Gastroesophageal sphincter (tissue), 4 donors: ENCODE measurements at places on chromosomes 1 and 21. TPM values are rescaled to one million over a fixed set of nuclear protein-coding genes. Genes with fewer than 3 reads are reported as not detected.

Gene OR10K1
- not detected for total RNA-seq

Gene MFSD2A
- 1.9 TPM for total RNA-seq

Gene BATF3
- total RNA-seq, result 3.9 TPM

Gene RPE65
- total RNA-seq, result not detected

Gene OR2L8
- total RNA-seq, result not detected

Gene CRYBG2
- 2.7 TPM for total RNA-seq

Gene LEFTY1
- total RNA-seq, result 0.35 TPM

Gene IGSF21
- 2.0 TPM for total RNA-seq

Gene GJA4
- total RNA-seq, result 21.9 TPM

Gene EIF4G3
- total RNA-seq, result 55.7 TPM

Gene CD1B
- total RNA-seq, result not detected

Gene CYP4A11
- total RNA-seq, result not detected

Gene TIPRL
- total RNA-seq, result 22.5 TPM

Gene UBQLN4
- total RNA-seq, result 29.6 TPM

Gene DIPK1A
- total RNA-seq, result 39.2 TPM

Gene SLC6A17
- 1.7 TPM for total RNA-seq

Gene ZBTB8A
- total RNA-seq, result 9.4 TPM

Gene DOP1B
- 12.0 TPM for total RNA-seq

Gene SYNC
- total RNA-seq, result 132 TPM

Gene CCDC185
- not detected for total RNA-seq

Gene CCT8
- 91.1 TPM for total RNA-seq

Gene HUNK
- total RNA-seq, result 0.47 TPM

Gene LYPLA2
- total RNA-seq, result 30.4 TPM

Gene OR2T29
- not detected for total RNA-seq

Gene CACNA1S
- total RNA-seq, result not detected

Gene METTL13
- 17.1 TPM for total RNA-seq

Gene AMIGO1
- total RNA-seq, result 7.7 TPM

Gene TFF2
- total RNA-seq, result not detected

Gene KCND3
- total RNA-seq, result 58.7 TPM

Gene SHISAL2A
- not detected for total RNA-seq
